Stimulated activated CD8-positive, alpha-beta memory T cell treated with anti-CD3 and anti-CD28 coated beads, Interleukin-15, amount 100 ng/mL, for 1 hour (primary cell): ENCODE measurements at places on chromosomes 3 and 15.

DNA sequence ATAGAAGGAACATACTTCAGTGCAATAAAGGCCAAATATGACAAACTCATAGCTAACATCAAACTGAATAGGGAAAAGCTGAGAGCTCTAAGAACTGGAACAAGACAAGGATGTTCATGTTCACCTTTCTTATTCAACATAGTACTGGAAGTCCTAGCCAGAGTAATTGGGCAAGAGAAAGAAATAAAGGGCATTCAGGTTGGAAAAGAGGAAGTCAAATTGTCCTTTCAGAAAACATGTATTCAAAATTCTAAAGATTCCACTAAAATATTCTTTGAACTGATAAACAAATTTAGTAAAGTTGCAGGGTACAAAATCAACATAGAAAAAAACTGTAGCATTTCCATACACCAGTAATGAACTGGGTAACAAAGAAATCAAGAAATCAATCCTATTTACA, 12.2 kb upstream of the ZNF197 start:
- DNase-seq = no peak

DNA sequence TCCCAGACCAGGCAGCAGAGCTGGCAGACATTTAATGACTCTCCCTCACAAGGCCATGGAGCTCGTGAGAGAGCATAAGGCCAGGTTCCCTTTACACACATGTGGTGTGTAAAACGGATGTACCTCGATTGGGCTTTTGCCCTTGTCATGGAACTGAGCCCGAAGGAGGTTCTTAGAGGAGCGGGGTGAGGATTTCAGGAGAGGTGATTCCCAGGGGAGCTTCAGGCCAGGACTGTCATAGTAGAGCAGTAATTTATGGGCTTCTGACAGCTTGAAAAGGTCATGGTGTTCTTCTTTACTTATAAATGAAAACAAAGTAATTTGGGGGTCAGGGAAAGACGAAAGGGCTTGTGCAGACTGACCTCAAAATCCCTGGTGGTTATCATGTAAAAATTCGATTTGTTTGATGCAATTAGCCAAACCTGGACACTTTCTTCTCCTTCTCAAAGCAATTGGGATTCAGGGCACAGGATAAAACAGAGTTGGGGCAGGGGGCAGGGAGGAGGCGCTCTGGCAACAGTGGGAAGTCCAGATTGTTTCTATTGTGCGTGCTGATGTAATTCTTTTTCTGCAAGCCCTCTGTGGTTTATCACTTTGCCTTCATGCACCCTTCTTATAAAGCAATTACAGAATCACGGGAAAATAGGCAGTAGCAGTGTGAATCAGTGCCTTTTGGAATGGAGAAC, 51.0 kb downstream of the CACNA1D start:
- DNase-seq = no peak

GRCh38 chr3:129611812-129612533, 5.5 kb upstream of the PLXND1 start:
- DNase-seq = no peak

GRCh38 chr3:188304501-188304900, 150.5 kb downstream of the LPP start:
- no peak for DNase-seq

- DNase-seq = no peak
Observed at GRCh38 chr3:188594139-188594538, 440.2 kb downstream of the LPP start.

DNA sequence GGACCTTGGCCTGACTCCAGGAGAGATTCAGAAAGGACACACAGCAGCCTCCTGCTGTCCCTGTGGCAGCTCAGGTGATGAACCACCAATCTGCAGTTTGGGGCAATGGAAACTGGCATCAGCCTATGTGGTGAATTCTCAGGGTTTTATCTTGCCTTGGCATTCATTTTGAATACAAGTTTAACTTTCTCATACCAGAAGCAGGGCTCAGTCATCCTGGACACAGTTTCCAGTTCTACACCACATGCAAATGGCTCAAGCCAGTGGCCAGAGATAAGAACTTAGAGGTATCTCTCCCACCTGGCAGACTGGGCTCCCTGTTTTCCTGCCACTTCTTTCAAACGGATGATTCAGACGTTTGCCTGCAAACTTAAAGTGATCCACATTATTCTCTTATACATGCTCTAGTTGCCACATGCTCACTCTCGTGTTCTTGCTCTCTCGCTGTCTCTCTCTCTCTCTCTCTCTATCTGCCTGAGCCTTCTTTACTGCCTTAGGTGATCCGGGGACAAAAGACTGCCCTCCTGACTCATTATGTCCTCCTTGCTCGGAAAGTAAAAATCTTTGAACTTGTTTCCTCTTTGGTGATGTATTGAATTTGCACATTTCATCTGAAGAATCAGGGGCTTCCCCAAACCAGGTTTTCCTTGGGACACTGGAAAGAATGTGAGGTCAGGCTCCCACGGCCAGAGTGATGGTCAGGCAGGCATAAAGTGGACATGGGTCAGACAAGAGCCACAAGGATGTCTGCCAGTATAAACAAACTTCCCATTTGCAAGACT, 99.6 kb upstream of the STT3B start:
- DNase-seq = no peak

DNA sequence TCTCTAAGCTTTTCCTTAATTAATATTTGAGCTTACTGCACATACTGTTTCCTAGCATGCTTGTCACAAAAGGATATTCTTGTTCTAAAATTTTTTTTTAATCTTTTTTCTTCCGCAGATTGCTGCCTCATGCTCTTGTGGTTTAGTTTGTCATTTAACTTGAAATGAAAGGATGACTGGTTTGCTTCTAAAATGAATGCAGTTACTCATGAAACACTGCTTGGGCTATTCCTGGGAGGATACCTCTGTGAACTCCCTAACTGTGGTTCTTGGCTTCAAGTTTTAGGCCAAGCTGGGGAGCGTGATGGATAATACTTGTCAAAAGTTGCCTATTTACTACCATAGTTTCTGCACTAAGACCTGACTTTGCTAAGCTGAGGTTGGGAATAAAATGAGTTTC, 64.0 kb downstream of the USP13 start:
- no peak for DNase-seq

DNA sequence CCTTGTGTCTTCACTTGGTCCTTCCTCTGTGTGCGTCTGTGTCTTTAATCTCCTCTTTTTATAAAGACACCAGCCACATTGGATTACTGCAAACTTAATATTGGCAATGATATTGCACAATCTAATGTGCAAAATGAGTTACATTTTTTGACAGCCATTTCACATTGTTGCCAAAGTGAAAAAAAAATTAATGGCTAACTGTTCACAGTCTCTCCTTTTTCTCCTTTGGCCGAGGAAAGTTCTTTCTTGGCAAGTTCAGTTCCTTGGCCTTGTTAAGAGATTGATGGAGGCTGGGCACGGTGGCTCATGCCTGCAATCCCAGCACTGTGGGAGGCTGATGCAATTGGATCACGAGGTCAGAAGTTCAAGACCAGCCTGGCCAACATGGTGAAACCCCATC, 62.2 kb upstream of the ZNF280D start:
- no peak for DNase-seq

DNA sequence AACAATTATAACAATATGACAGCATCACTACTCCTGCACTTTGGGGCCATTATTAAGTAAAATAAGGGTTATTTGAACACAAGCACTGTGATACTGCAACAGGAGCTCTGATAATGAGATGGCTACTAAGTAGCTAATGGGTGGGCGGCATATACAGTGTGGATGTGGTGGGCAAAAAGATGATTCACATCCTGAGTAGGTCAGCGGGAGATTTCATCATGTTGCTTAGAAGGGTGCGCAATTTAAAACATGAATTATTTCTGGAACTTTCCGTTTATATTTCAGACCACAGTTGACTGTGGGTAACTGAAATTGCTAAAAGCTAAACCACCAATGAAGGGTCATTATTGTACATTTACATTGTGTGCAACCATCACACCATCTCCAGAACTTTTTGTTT, 42.3 kb downstream of the FBXO22 start:
- DNase-seq = no peak
